NCI-H446 treated with DMSO at 0.1 percent for 48 hours (cell line): ENCODE measurements at places on chromosomes 3 and 15.

DNA sequence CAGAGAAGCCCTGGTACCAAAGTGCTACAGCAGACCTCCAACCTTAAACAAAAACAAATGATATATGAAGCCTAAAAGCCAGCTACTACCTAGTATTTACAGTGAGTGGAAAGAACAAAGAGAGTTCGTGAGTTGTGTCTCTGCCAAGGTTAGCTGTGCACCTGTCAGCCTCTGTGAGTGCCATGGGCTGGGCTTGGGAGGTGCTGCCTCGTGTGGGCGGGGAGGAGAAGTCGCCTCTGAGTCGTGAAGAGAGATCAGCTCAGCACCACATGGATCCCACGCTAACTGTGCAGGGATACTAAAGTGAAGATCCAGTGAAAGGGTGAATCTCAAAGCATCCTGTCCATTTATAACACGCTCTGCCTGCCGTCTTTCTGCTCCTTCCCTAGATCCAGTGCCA lies 101.9 kb downstream of the CHDH start:
- DNase-seq: no peak

DNA sequence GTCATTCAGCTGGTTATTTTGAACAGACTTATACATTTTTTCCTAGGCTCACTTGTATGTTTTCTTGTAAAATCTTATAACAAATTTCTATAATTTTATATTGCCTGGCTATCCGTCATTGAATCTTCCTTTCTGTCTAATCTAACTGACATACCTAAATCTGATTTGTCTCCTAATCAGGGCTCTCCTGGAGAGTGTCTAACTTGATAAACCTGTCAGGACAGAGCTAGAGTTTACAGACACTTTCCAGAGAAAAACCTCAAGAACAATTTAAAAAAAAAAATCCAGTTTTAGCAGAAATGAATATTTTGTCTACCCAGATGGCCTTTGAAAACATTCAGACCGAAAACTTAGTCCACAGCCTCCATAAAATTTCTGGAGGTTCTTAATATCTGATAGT lies 1305.8 kb downstream of the ROBO1 start:
- DNase-seq: no peak

DNA sequence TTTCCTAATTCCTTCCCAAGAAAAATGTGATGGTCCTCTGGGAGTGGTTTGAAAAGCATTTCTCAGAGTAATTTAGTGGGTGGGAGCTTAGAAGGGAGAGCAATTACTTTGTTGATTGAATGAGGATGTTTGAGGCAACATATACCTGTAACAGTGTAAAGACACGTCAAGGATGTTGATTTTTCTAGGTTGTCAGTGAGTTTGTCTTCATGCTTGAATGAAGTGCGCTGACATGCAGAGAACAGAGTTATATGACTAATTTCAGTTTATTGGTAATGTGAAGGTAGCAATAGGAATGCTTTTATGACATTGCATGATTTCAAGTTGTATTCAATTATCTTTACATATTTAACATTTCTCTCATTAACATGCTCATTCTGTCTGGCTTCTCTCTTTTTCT lies 286.9 kb downstream of the NFKBIZ start:
- DNase-seq: no peak

GRCh38 chr15:89653578-89653977 lies 1.7 kb downstream of the KIF7 start:
- no peak for DNase-seq

GRCh38 chr3:170277833-170278580 lies 55.8 kb downstream of the PRKCI start:
- DNase-seq: no peak

GRCh38 chr15:44719293-44719999 lies 8.1 kb downstream of the B2M start:
- DNase-seq: no peak

- no peak for DNase-seq
These were observed 8.4 kb downstream of the GOLM2 start for GRCh38 chr15:44296625-44297524.

DNA sequence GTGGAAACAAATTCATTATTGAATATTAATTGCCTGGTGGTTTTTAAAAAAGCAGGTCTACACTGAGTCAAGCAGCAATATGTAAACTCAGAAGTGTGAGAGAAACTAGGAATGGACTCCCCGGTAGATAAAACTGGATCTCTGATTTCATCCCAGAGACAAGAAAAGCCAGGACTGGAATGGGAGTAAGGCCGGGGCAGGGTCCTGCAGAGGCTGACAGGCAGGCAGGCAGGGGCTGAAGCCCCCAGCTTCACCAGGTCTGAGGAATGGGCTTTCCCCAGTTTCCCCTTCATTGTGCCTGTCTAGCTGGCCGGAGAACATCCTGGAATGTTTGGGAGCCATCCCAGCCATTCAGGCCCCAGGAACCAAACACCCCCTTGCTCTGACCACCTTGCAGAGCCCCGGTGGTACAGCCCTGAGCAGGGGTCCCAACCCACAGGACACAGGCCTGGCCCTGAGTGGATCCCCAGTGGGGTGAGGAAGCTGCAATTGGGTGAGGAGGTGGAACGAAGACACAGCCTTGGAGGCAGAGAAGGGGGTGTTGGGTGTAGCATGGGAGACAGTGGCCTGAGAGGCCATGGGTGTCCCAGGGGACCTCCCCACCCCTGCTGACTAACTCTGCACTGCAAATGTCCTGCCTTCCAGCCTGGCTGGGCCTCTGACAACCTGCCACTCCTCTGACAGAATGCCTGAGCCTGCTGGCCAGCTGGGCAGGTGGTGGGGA lies 31.7 kb upstream of the XYLB start:
- DNase-seq: no peak

- DNase-seq: no peak
These were observed 773 bp downstream of the LINGO1 start for GRCh38 chr15:77631745-77632533.

DNA sequence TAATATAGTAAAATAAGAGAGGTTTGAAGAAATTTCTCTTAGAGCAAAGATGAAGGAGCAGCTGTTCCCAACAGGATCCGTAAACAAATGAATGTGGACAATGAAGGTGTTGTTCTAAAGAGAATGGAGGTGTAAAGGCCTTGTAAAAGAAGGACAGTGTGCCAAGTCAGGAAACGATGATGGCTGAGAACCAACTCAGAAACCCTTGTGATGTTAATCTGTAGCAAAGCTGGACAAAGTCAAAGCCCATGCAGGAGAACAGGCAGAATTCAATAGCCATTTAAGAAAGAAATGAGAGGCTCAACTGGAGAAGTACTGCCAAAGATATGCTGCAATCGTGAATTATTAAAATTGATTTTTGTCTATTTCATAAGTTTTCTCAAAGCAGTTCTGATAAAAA lies 192.2 kb downstream of the MBNL1 start:
- DNase-seq: no peak

- no peak for DNase-seq
These were observed 38.4 kb downstream of the RBMS3 start for GRCh38 chr3:29319262-29319661.

- DNase-seq: no peak
These were observed 15.5 kb downstream of the ANO10 start for GRCh38 chr3:43606284-43606683.

- DNase-seq: no peak
These were observed 98.6 kb downstream of the CHL1 start for GRCh38 chr3:295166-295565.

GRCh38 chr3:122395582-122395981 lies 11.6 kb downstream of the FAM162A start:
- no peak for DNase-seq

DNA sequence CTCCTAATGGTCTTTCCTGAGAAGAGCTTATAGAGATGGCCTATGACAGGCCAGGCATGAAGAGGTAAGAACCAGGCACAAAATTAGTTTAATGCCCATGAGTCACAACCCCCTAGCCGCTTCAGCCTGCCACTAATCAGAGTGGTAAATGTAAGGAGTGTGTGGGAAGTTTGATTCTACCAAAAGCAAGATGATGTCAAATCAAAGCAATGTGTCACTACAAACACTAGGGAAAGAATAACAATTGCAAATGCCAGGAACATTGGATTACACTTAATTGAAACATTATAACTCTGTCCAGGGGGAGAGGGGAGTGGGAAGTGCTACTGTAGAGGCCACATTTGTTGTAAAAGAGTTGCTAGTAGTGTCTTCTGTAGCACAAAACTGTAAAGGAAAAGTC lies 596.6 kb upstream of the AGTR1 start:
- no peak for DNase-seq

DNA sequence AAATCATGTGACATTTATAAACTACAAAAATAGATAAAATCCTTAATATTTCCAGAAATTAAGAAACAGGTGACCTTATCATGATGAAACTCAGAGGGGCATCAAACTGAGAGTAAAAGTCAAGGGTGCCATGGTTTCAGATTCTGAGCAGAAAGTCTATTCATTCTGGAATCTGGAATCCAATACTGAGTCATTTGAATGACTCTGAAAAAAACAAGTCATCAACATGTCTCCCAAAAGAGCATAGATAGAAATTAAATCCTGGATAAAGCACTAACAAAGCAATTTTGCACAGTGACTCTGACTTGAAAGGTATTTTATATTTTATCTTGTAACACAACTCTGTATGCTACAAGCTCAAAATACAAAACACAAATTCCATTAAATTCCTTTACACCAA lies 23.4 kb downstream of the STAC start:
- no peak for DNase-seq

DNA sequence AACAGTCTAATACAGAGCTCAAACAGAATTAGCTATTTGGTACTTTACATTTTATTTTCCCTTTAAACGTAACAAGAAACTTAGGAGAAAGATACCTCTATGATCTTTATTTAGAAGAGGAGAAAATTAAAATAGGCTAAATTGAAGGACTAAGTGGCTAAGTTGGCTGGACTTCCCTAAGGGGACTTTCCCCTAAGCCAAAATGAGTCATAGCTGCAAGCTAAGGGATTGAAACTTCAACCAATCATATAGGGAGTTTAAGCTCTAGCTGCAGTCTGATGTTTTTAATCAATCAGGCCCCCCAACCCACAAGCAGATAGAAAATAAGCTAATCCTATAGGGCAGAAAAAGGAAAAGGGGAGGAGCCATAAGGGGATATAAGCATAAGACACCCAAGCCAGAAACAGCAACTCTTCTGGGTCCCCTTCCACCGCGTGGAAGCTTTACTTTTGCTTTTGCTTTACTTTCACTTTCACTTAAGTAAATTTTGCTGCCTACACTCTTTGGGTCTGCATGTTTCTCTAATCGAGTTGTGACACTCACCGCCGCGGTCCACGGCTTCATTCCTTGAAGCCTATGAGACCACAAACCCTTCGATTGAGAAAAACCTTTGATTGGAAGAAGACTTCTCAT lies 1108.5 kb upstream of the EPHA6 start:
- no peak for DNase-seq

GRCh38 chr3:105317841-105318240 lies 48.9 kb upstream of the ALCAM start:
- DNase-seq: no peak

GRCh38 chr15:83561661-83562060 lies 92.3 kb upstream of the ADAMTSL3 start:
- DNase-seq: no peak

GRCh38 chr15:67091071-67091979 lies 25.9 kb downstream of the SMAD3 start:
- DNase-seq: no peak

DNA sequence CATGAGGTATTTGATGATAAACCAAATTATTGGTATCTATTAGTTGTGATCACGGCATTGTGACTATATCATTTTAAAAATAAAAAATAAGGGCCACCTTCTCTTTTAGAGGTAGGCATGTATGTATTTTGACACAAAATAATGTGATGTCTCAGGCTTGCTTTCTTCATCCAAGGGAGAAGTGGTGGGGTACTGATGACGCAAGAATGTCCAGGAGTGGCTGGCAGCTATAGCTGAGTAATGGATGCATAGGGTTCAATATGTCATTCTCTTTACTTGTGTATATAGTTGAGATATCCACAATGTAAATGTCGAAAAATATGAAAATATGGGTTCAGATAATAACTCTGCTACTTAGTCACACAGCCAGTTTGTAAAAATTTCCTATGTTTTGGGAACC lies 46.8 kb upstream of the NSMCE3 start:
- DNase-seq: no peak

- no peak for DNase-seq
These were observed 1036.5 kb downstream of the ROBO2 start for GRCh38 chr3:78076379-78076778.

- no peak for DNase-seq
These were observed 178.8 kb downstream of the KLHL25 start for GRCh38 chr15:85615930-85616329.

DNA sequence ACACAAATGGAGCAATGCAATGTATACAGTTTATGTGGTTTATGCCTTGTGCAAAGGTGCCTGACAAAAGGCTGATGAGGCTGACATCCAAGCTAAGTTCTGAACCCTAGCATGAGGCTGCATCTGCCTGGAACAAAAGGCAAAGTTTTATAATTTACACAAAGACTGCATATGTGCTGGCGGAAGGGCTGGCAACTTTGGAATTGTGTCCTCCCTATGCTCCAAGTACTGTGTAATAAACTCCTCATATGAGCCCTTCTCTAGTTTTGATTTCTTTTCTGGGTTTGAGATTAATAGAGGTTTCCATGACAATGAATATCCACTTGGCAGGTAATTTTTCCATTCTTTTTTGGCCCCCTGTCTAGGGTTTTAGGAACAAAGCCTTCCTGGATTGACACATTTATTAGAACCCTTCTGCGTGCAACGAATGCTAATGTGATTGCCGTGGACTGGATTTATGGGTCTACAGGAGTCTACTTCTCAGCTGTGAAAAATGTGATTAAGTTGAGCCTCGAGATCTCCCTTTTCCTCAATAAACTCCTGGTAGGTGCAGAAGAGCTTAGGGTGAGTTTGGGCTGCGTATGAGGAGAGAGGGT lies 10.8 kb downstream of the PLA1A start:
- no peak for DNase-seq

DNA sequence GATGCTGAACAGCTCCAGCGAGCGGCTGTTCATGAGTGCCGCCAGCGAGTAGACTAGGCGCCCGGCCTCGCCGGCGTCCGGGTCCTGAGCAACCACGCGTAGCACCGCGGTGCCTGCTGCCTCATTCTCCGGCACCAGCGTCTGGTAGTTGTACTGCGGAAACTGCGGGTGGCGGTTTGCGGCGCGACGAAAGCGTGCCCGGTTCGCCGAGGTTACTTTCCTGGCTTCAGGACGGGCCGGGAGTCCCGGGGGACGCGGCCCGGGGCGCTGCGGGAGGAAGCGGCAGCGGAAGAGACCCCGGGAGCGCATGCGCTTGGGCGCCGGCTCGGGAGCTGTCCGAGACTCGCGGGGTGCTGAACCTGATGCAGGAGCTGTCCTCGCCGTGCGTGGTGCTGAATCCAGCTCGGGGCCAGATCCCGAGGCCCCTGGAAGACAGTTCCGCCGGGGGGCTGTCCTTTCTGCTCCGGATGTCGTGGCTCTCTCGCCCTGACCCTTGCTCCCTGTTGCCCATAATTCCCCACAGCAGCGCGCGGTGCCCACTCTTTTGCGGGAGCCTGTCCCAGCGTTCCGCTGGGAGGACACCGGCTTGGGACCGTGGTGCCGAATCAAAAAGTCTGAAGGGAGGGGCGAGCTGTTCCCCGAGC lies 1.1 kb downstream of the CELSR3 start:
- no peak for DNase-seq

- no peak for DNase-seq
These were observed 59.1 kb upstream of the TOP2B start for GRCh38 chr3:25723802-25724201.

GRCh38 chr3:43378066-43378935 lies 92.0 kb downstream of the SNRK start:
- DNase-seq: no peak

- no peak for DNase-seq
These were observed 35.5 kb downstream of the CACNA2D3 start for GRCh38 chr3:54157860-54158259.

- no peak for DNase-seq
These were observed 175.3 kb upstream of the HES1 start for GRCh38 chr3:193960487-193961274.
